ENCODE measurements at places on chromosomes 12 and 14.

DNA sequence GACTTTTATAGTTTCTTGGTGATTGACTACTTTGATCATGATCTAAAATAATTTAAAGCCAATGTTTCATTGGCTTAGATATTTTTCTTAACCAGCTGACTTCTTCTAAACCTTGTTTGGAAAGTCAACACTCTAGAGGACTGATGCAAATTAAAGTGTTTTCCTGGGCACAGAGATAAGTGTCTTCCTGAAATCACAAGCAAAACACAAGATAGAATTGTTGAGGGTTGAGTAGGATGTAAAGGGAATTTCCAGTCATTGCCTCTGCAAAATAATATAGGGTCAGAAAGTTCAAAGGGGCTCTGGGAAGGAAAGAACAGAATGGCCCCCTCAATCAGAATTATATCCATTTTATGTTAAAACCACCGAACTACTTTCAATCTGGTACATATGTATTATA lies 156.3 kb upstream of the LRIG3 start:
- no peaks in the 10 kb centered on the region for H3K4me1 ChIP-seq
- no peaks in the 10 kb centered on the region for H3K27me3 ChIP-seq
- no peak overlapping the region for H3K27ac ChIP-seq
- H3K36me3 ChIP-seq: no peaks in the 10 kb centered on the region

GRCh38 chr14:33738491-33738890 lies 212.4 kb downstream of the EGLN3 start:
- H3K4me1 ChIP-seq: no peaks in the 10 kb centered on the region
- no peak overlapping the region for H3K4me3 ChIP-seq

DNA sequence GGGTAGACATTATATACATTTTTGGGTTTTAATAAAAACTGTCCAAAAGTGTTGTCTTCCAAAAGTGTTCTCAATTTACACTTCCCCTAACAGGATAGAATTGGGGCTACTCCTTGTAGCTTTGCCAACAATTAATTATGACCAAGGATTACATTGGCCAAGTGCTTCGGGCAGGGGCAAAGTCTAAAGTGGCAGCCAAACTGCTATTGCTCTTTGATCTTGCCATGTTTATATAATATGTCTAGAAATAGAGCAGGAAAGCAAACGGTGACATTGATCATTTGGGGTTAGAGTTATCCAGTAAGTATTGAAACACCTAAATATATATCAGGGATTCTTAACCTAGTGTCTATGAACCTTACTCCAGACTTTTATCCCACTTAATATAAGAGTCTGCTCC lies 31.2 kb upstream of the IGF1 start:
- no peak for DNase-seq
- H3K27me3 ChIP-seq: no peaks in the 10 kb centered on the region
- no peak overlapping the region for H3K4me3 ChIP-seq
- no peaks in the 10 kb centered on the region for H3K36me3 ChIP-seq
- no peaks in the 10 kb centered on the region for H3K4me1 ChIP-seq

GRCh38 chr14:37939442-37940028 lies 268.2 kb upstream of the SSTR1 start:
- no peaks in the 10 kb centered on the region for H3K4me1 ChIP-seq
- no peak for DNase-seq
- H3K27ac ChIP-seq: no peak overlapping the region
- no peak overlapping the region for H3K4me3 ChIP-seq
- H3K36me3 ChIP-seq: no peaks in the 10 kb centered on the region
- H3K27me3 ChIP-seq: no peaks in the 10 kb centered on the region

- H3K27ac ChIP-seq: no peak overlapping the region
- H3K27me3 ChIP-seq: peaks cover 15% of the 10 kb centered on the region
- DNase-seq: no peak
These were observed 25.6 kb upstream of the CABP1 start for GRCh38 chr12:120614848-120615247.

GRCh38 chr14:90512329-90512991 lies 115.6 kb downstream of the CALM1 start:
- no peaks in the 10 kb centered on the region for H3K4me1 ChIP-seq
- H3K36me3 ChIP-seq: no peaks in the 10 kb centered on the region
- no peak overlapping the region for H3K4me3 ChIP-seq
- H3K27ac ChIP-seq: no peak overlapping the region
- H3K27me3 ChIP-seq: peaks cover 10% of the 10 kb centered on the region

DNA sequence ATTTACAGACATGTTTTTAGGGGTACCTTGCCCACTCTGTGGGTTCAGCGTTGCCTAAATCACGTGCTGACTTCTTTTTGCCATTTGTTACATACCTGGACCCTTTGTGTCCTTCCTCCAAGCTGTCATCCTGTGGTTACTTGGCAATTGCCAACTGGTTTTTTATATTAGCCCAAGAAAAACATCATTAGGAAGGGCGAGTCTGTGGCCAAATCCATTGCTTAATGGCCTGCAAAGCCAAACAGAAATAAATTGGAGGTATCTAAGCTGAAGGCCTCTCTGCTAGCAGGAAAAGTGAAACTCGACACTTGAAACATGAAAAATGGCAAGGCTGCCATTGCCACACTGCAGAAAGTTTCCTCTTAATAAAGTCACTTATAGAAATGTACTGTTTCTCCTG lies 190.4 kb downstream of the NUAK1 start:
- no peaks in the 10 kb centered on the region for H3K36me3 ChIP-seq
- H3K4me3 ChIP-seq: no peak overlapping the region
- no peak for DNase-seq
- no peaks in the 10 kb centered on the region for H3K4me1 ChIP-seq
- H3K27ac ChIP-seq: no peak overlapping the region
- no peaks in the 10 kb centered on the region for H3K27me3 ChIP-seq

GRCh38 chr12:123591702-123592481 lies 7.5 kb downstream of the TMED2 start:
- H3K36me3 ChIP-seq: peaks cover 53% of the 10 kb centered on the region
- no peak overlapping the region for H3K4me3 ChIP-seq
- H3K27ac ChIP-seq: peak overlapping the region; percentile 68
- peaks cover 50% of the 10 kb centered on the region for H3K4me1 ChIP-seq

DNA sequence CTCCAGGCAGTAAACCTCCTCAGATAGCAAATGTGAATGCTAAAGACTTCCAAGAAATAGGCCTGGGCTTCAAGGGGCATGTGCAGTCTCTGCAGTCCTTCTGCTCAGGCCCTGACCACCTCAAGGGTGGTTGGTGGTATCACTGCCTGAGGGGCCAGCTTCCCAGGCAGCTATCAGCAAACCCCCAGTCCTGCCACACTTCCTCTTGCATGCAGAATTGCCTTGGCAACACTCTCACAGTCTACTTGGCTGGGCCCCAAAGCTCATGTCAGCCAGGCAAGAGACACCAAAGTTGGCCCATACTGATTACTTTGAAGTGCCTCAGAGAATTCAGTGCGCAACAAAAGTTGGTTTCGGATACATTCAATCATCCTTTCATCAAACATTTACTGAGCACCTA lies 3.5 kb upstream of the ASB8 start:
- peaks cover 2% of the 10 kb centered on the region for H3K36me3 ChIP-seq
- no peak for DNase-seq
- no peak overlapping the region for H3K27ac ChIP-seq
- no peak overlapping the region for H3K4me3 ChIP-seq

- H3K27me3 ChIP-seq: no peaks in the 10 kb centered on the region
- H3K4me3 ChIP-seq: peak overlapping the region; percentile 78
- no peak for DNase-seq
These were observed 24.5 kb upstream of the SPTLC2 start for GRCh38 chr14:77640756-77641533.

DNA sequence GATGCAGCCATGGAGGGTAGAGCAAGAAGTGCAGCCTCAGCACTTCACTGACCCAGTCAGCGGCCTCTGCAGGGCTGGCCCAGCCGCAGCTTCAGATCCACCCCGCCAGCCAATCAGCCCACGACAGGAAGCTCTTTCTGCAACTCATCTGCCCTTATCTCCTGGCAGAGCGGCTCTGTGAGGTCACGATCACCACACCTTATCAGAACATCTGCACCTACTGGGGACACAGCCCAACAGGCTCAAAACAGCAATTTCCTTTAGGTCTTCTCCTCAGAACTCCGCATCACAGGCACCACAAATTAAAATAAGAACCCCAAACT lies 287.3 kb downstream of the BCL11B start:
- H3K36me3 ChIP-seq: peaks cover 1% of the 10 kb centered on the region
- peak; percentile 68 for DNase-seq
- peak overlapping the region; percentile 88 for H3K27ac ChIP-seq
- H3K4me1 ChIP-seq: peaks cover 40% of the 10 kb centered on the region

DNA sequence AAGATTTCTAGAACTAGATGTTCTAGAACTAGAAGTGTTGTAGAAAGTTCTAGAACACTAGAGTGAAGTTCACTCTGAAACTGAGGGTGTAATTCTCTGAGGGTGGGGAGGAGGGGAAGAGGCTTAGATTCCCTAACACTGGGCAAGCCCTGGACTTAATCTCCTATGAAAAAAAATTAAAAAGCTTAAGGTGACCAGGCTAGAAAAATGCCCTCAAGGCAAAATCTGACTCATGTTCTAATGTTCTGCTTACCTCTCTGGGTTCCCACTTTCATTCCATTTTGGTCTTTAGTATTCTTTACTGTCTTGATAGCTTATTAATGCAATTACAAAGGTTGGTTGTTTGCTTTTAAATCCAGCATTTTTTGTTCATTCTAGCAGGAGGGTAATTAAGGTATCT lies 101.5 kb downstream of the KICS2 start:
- no peak overlapping the region for H3K4me3 ChIP-seq
- no peak for DNase-seq
- H3K27me3 ChIP-seq: peaks cover 2% of the 10 kb centered on the region
- no peaks in the 10 kb centered on the region for H3K36me3 ChIP-seq

- no peaks in the 10 kb centered on the region for H3K27me3 ChIP-seq
- no peak overlapping the region for H3K27ac ChIP-seq
- H3K4me1 ChIP-seq: no peaks in the 10 kb centered on the region
- no peaks in the 10 kb centered on the region for H3K36me3 ChIP-seq
These were observed 52.3 kb upstream of the TRIM9 start for GRCh38 chr14:51147183-51147582.

GRCh38 chr14:78007160-78007559 lies 163.0 kb upstream of the NRXN3 start:
- peaks cover 10% of the 10 kb centered on the region for H3K36me3 ChIP-seq
- peaks cover 13% of the 10 kb centered on the region for H3K27me3 ChIP-seq
- H3K27ac ChIP-seq: peak overlapping the region; percentile 82
- no peak overlapping the region for H3K4me3 ChIP-seq
- DNase-seq: no peak

GRCh38 chr14:47189911-47190484 lies 485.4 kb downstream of the MDGA2 start:
- no peak overlapping the region for H3K27ac ChIP-seq
- H3K4me3 ChIP-seq: no peak overlapping the region
- no peaks in the 10 kb centered on the region for H3K4me1 ChIP-seq
- H3K27me3 ChIP-seq: no peaks in the 10 kb centered on the region

DNA sequence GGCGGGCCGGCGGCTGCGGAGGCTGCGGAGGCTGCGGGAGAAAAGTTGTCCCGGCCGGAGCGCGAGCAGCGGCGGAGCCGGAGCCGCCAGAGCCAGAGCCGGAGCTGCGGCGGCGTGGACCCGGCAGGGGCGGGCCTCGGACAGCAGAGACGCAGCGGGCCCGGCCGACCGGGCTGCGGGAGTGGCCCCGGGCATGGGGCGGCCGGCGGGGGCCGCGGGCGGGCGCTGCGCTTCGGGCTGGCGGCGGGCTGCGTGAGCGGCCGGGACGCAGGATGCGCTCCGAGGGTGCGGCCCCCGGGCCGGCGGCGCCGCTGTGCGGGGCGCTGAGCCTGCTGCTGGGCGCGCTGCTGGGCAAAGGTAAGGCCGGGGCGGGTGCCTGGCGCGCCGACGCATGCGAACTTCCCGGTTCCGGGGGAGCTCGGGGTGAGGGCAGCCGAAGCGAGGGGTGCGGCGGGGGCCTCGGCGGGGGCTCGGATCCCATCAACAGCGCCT lies at the start of gene TMEM132C:
Gene TMEM132C (plus strand): TSS at position 40 of the 492 bp plus-strand sequence. CDS start 233 bp downstream, at position 273.
- H3K4me3 ChIP-seq: no peak within 1 kb of the TSS
- peaks cover 31% of the 10 kb centered on the region for H3K27me3 ChIP-seq
- H3K36me3 ChIP-seq: no peaks in the 10 kb centered on the region
- H3K27ac ChIP-seq: no peak within 1 kb of the TSS
- H3K4me1 ChIP-seq: no peaks in the 10 kb centered on the region
- no peak for DNase-seq

GRCh38 chr14:80637756-80638619 lies 303.6 kb downstream of the CEP128 start:
- H3K27ac ChIP-seq: no peak overlapping the region
- H3K4me1 ChIP-seq: no peaks in the 10 kb centered on the region
- H3K4me3 ChIP-seq: no peak overlapping the region
- H3K27me3 ChIP-seq: no peaks in the 10 kb centered on the region

GRCh38 chr12:55607821-55608594 lies 28.7 kb upstream of the OR10P1 start:
- no peak for DNase-seq
- H3K4me3 ChIP-seq: no peak overlapping the region
- H3K27me3 ChIP-seq: peaks cover 21% of the 10 kb centered on the region
- H3K4me1 ChIP-seq: no peaks in the 10 kb centered on the region
- H3K27ac ChIP-seq: no peak overlapping the region

- no peaks in the 10 kb centered on the region for H3K4me1 ChIP-seq
- DNase-seq: no peak
- H3K4me3 ChIP-seq: no peak overlapping the region
- peaks cover 1% of the 10 kb centered on the region for H3K27me3 ChIP-seq
- no peaks in the 10 kb centered on the region for H3K36me3 ChIP-seq
These were observed 517.5 kb downstream of the NELL2 start for GRCh38 chr12:44358636-44359035.

DNA sequence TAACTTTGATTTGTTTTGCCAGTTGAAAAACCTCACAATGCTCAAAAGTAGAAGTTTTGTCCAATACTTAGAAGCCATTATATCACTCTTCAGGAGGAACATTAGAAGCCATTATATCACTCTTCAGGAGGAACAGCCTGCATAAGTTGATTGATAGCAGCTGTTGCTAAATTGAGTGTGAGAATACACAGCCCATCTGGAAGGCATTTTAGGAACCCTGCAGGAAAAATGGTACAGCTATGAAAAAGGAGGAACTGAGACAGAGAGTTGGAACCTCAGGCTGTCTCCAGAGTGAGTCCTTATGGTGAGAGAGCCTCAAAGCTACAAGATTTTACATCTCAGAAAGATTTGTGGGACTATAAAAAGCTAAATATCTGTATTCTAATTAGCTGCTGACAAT lies 207.0 kb downstream of the MYRFL start:
- no peaks in the 10 kb centered on the region for H3K36me3 ChIP-seq
- H3K27ac ChIP-seq: no peak overlapping the region
- H3K4me3 ChIP-seq: no peak overlapping the region
- H3K4me1 ChIP-seq: no peaks in the 10 kb centered on the region
- peaks cover 5% of the 10 kb centered on the region for H3K27me3 ChIP-seq
- no peak for DNase-seq

- H3K27me3 ChIP-seq: no peaks in the 10 kb centered on the region
- H3K36me3 ChIP-seq: no peaks in the 10 kb centered on the region
- H3K4me3 ChIP-seq: no peak overlapping the region
- H3K4me1 ChIP-seq: no peaks in the 10 kb centered on the region
These were observed 7.0 kb downstream of the CKAP4 start for GRCh38 chr12:106240821-106241220.

Data from activated T-helper 1 cell treated with anti-CD3 and anti-CD28 coated beads, Interleukin-12 subunit alpha, Interleukin-12 subunit beta, Interleukin-2, Interleukin-4 antibody, amounts not matched to agents 30 ng/mL and 10 ng/mL and 1 ng/mL, durations not matched to agents 14 hours and 24 hours and 36 hours (primary cell).